ENCODE measurements at places on chromosomes 6 and 20. TPM values are rescaled to one million over a fixed set of nuclear protein-coding genes. Genes with fewer than 3 reads are reported as not detected.

- DNase-seq: no peak
These were observed 236.7 kb downstream of the HAO1 start for GRCh38 chr20:7703551-7703961.

- DNase-seq: no peak
These were observed 84.8 kb upstream of the SHLD1 start for GRCh38 chr20:5665417-5665816.

- DNase-seq: peak; percentile 33
These were observed 30.0 kb upstream of the FABP7 start for GRCh38 chr6:122749451-122750050.

DNA sequence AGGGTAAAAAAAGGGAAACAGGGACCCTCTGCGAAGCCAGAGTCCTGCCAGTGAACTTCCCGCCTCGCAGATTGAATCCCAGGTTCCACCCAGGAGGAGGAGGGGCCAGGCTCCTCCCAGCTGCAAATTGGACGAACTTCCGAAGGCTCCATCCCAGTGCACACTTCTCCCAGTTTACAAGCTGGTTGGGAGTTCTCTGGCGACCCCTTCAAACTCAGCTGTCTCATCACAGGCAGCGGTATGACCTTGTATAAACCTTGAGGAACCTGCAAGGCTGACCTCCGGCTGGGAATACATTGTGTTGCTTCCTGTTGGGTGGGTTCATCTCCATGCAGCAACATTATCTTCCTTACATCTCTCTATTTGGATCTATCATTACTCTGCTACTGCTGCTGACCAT is 962.7 kb downstream of the GRIK2 start:
- no peak for DNase-seq

DNA sequence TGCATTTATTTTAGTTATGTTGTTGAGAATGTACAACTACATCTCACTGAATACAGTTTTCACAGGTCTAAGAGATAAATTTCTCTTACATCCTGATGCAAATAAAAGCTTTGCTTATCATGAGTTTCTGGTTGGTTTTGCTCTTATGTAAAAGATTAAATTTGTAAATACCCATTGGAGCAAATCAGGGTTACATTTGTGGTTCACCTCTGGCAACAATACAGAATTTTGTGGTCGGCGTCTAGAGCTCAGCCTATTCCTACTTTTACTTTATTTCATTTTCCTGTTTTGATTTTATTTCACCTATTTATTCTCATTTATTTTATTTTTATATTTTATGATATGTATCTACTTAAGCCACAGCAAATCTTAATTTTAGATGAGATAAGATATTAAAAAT is 271.9 kb upstream of the MARCKS start:
- peak; percentile 48 for DNase-seq

GRCh38 chr6:53458105-53458866 is 86.6 kb downstream of the GCLC start:
- no peak for DNase-seq

- DNase-seq: peak; percentile 68
These were observed 44.8 kb downstream of the FARS2 start for GRCh38 chr6:5305968-5306626.

GRCh38 chr6:136990754-136991153 is 54.0 kb downstream of the IL20RA start:
- DNase-seq: no peak

- DNase-seq: no peak
These were observed 66.8 kb downstream of the ARHGAP18 start for GRCh38 chr6:129643176-129643575.

DNA sequence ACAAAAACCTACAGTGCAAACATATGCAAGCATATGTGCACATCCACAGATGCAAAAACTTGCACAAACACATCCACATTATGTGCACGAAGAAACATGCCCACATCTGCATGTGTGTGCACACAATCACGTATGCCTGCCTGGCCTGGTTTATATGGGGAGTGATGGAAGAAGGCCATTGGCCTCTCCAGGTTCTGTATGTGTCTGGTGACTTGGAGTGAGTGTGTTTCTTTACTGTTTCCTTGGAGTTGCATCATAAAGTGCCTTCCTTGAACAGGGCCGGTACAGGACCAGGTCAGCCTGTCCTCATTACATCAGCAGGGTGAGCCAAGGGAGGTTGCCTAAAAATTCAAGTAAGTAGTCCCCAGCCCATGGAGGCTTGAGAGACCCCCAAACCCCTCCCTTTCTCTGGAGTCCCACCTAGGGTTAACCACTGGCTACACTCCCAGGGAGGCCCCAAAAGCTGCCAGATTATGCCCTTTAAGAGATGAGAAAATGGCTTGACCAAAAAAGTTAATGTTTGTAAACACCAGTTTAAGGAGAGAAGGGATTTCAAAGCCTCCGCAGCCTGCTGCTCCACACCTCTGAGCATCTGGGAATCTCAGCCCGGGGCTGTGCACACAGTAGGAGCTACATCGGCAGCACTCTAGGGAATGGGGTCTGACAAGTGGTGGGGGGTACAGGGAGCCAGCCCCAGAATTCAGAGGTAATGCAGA is 140.8 kb downstream of the VEGFA start:
- peak; percentile 93 for DNase-seq

- DNase-seq: no peak
These were observed 841.6 kb upstream of the GJE1 start for GRCh38 chr6:141290941-141291721.

DNA sequence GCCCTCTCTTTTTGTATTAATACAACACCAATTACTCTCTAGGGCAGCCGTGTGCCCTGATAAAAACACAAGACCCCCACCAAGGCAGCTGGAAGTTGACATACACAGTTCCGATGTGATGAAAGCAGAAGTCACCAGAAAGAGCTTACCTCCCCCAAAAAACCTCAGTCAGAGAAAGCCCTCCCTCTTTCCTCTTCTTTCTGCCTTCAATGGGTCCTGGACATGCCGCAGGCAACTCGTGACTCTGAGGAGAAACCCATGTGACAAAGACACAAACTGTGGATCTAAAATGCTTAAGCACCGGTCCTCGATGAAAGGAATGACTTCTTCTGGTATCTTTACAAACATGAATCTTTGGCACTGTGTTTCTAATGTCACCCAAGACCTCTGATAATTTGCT is 117.7 kb upstream of the CCDC28A start:
- DNase-seq: no peak

DNA sequence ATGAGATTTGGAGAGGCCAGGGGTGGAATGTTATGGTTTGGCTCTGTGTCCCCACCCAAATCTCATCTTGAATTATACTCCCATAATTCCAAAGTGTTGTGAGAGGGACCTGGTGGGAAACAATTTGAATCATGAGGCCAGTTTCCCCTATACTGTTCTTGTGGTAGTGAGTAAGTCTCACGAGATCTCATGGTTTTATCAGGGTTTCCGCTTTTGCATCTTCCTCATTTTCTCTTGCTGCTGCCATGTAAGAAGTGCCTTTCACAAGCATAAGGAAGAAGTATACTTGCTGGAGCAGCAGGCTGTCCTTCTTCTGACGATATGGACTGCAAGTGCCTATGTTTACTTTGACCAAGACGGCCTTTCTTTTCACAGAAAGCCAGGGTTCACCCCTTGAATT is 270.5 kb downstream of the ESR1 start:
- no peak for DNase-seq

GRCh38 chr20:15200147-15200565 is 862.7 kb upstream of the FLRT3 start:
- DNase-seq: no peak

GRCh38 chr20:51968151-51968550 is 165.8 kb upstream of the SALL4 start:
- DNase-seq: no peak

DNA sequence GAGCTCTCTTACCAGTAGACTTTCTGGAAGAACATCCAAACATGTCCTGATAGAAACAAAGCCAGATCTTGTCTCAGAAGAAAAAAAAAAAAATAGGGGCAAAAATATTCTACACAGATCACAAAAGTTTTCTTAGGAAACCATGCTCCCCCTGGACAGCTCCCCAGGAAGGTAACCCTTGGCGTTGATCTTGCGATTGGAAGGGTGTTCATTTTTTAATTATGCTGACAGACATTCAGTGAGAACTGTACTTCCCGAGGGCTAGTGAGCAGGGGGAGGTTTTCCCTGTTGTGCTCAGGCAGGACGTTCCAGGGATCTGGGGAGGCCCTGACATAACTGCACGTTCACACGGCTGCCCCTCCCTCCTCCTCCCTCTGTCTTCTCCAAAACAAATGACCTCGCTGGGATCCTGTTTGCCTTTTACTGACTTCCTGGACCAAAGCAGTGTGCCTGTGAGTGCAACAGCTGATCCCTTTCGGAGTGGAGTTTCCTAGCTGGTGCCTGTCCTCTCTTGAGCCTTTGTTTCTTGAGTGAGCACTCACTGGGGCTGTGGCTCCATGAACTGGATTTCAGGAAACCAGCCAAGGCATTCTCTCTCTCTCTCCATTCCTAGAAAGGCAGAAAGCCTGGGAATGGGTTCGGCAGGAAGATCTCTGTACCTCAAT is 46.7 kb downstream of the MARCKS start:
- DNase-seq: peak; percentile 69

DNA sequence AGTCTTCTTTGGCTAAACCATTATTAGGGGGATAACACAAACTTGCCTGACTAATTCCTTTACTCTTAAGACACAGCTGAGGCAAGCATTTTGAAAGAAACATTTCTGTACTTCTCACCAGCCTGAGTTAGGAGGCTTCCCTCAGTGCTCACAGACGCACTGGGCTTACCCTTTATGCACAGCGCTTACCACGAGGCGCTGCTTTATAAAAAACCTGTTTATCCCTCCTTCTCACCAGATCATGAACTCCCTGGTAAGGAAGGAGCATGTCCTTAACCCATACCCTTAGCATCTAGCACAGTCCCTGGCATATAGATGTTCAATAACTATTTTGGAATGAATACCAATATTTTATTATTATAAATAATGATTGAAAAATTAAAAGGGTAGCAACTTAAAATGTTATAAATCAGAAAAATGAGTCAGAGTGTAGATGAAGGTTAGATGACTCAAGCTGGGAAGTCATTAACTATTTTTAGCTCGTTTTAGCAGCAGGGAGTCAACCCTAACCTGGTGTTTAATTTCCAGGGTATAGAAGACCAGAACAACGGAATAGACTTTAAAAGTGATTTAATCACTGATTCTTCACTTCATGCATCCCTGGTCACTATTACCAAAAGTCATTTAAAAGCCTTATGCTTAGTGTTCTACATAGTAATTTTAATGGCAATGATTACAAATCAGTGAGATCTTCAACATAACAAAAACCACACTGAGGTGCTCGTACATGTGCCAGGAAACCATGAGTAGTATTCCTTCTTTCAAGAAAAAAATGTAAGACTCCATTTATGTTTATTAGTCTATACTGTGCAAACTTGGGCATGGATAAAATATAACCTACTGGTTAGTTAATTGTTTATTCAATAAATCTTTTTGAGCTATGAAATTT is 4.1 kb upstream of the TPD52L1 start:
- peak; percentile 45 for DNase-seq

- DNase-seq: peak; percentile 33
These were observed 637 bp downstream of the TRPC4AP start for GRCh38 chr20:35091816-35092523.

DNA sequence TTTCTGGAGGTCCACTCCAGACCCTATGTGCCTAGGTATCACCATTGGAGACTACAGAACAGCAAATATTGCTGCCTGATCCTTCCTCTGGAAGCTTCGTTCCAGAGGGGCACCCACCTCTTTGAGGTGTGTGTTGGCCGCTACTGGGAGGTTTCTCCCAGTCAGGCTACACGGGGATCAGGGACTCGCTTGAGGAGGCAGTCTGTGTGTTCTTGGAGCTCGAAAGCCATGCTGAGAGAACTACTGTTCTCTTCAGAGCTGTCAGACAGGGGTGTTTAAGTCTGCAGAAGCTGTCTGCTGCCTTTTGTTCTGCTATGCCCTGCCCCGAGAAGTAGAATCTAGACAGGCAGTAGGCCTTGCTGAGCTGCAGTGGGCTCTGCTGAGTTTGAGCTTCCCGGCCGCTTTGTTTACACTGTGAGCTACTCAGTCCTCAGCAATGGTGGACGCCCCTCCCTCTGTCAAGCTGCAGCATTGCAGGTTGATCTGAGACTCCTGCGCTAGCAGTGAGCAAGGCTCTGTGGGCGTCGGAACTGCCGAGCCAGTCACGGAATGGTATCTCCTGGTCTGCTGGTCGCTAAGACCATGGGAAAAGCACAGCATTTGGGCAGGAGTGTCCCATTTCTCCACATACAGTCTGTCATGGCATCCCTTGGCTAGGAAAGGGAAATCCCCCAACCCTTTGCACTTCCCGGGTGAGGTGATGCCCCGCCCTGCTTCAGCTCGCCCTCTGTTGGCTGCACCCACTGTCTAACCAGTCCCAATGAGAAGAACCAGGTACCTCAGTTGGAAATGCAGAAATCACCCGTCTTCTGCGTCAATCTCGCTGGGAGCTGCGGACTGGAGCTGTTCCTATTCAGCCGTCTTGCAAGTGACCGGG is 32.5 kb upstream of the ASCC3 start:
- peak; percentile 31 for DNase-seq

GRCh38 chr6:101080597-101080996 is 199.5 kb upstream of the ASCC3 start:
- peak; percentile 90 for DNase-seq

- DNase-seq: peak; percentile 42
These were observed 357.5 kb downstream of the HDGFL1 start for GRCh38 chr6:22926790-22927354.

- peak; percentile 53 for DNase-seq
These were observed 217.2 kb upstream of the FOXA2 start for GRCh38 chr20:22801528-22801927.

GRCh38 chr6:28413681-28414080 is 14.1 kb upstream of the ZSCAN12 start:
- no peak for DNase-seq

- DNase-seq: peak; percentile 79
These were observed 25.1 kb downstream of the JAG1 start for GRCh38 chr20:10648651-10649050.

DNA sequence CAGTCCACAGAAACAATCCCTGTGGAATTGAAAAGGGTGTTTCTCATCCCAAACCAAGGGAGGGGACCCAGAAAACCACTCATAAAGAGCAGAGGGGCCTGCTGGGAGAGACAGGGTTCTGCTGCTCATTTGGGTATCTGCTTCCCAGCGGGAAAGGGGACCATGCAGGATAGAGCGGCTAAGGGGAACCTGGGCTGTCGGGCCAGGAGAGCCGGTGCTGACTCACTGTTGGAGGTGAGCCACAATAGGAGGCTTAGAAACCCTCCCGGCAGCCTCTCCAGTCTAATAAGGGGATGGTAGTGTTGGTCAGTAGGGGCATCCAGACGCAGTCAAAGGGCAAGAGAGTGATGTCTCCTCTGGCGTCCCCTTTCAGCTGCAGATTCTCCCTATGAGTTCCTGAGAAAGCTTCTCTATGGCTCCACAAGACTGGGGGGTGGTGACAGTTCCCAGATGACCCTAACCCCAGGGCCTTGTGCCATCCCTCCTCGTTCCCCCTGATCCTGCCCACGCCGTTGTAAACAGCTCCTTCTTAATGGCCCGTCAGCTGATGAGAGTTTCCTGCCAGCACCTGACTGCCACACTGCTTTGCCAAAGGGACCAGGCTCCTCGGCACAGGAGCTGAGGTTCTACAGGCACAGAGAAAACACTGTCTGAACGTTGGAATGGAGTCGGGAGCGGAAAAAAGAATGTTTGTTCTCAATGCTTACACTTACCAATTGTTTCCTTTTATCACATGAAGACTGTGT is 646.1 kb upstream of the DEFB115 start:
- no peak for DNase-seq

The HSPA1L gene
- 0.97 TPM for total RNA-seq

The FOXQ1 gene
- 0.43 TPM for total RNA-seq

The PCMTD2 gene
- total RNA-seq: 54.0 TPM

The APOM gene
- total RNA-seq: 0.43 TPM

The ZNF831 gene
- total RNA-seq: not detected

The SCAND1 gene
- total RNA-seq: 41.0 TPM

The EIF2S2 gene
- total RNA-seq: 115 TPM

The DEFB132 gene
- total RNA-seq: not detected

Data from fibroblast of villous mesenchyme (primary cell).